ENCODE measurements at places on chromosomes 5 and 9. TPM values are rescaled to one million over a fixed set of nuclear protein-coding genes. Genes with fewer than 3 reads are reported as not detected.

GRCh38 chr5:95669985-95670384 is 12.8 kb downstream of the SPATA9 start:
- H3K27me3 ChIP-seq = no peaks in the 10 kb centered on the region
- DNase-seq = no peak
- no peak overlapping the region for H3K4me3 ChIP-seq
- no peaks in the 10 kb centered on the region for H3K36me3 ChIP-seq
- peaks cover 16% of the 10 kb centered on the region for H3K4me1 ChIP-seq
- peak overlapping the region; percentile 45 for H3K27ac ChIP-seq

The ROPN1L gene
- 0.13 TPM for total RNA-seq

DNA sequence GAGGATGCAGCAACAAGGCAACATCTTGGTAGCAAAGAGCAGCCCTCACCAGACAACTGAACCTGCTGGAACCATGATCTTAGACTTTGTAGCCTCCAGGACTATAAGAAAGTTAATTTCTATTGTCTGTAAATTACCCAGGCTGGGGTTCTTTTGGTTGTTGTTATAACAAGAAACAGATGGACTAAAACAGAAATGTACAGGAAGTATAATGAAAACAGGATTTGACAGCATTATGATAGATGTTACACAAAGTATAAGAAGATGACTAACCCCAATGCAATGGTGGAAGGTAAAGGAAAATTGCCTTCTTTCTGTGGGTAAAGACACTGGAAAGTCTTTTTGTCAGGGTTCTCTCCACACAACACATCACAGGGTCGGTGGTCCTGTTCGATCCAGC is 204.2 kb downstream of the SGCD start:
- no peaks in the 10 kb centered on the region for H3K27me3 ChIP-seq
- peaks cover 2% of the 10 kb centered on the region for H3K4me1 ChIP-seq
- H3K27ac ChIP-seq = no peak overlapping the region
- no peak for DNase-seq
- H3K4me3 ChIP-seq = no peak overlapping the region

DNA sequence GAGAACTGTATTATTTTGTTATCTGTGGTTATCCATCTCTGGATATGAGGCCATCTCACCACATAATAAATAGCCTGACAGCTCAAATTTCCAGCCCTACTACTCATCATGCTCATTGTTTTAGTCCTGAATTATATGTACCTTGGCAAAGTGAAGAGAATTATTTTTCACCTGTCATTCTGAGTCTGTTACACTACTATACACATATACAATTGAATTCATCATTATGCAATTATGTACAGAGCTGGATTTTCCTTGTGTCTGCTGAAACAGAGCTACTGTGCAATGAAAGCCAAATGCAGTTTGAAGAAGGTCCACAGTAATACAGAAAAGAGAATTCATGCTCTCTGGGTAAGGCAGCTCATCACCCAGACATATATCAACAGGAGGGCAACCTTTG is 28.5 kb downstream of the ESM1 start:
- no peaks in the 10 kb centered on the region for H3K36me3 ChIP-seq
- no peak overlapping the region for H3K27ac ChIP-seq
- no peak for DNase-seq
- H3K4me3 ChIP-seq = no peak overlapping the region
- H3K4me1 ChIP-seq = no peaks in the 10 kb centered on the region
- H3K27me3 ChIP-seq = no peaks in the 10 kb centered on the region

GRCh38 chr5:146860213-146860893 is 18.2 kb downstream of the PPP2R2B start:
- no peak for DNase-seq
- no peaks in the 10 kb centered on the region for H3K36me3 ChIP-seq
- no peaks in the 10 kb centered on the region for H3K4me1 ChIP-seq
- no peak overlapping the region for H3K27ac ChIP-seq

- peak overlapping the region; percentile 91 for H3K27ac ChIP-seq
- H3K4me1 ChIP-seq = peaks cover 70% of the 10 kb centered on the region
- H3K4me3 ChIP-seq = no peak overlapping the region
- DNase-seq = peak; percentile 88
Measured at GRCh38 chr5:171578049-171578828, 158.8 kb downstream of the FGF18 start.

- no peak for DNase-seq
- H3K4me1 ChIP-seq = no peaks in the 10 kb centered on the region
- no peak overlapping the region for H3K4me3 ChIP-seq
- no peaks in the 10 kb centered on the region for H3K36me3 ChIP-seq
- no peak overlapping the region for H3K27ac ChIP-seq
- no peaks in the 10 kb centered on the region for H3K27me3 ChIP-seq
Measured at GRCh38 chr5:65021527-65022226, 252.9 kb downstream of the CWC27 start.

The ANKRD33B gene
- 1.7 TPM for total RNA-seq

GRCh38 chr5:108639366-108639765 is 108.3 kb upstream of the FER start:
- H3K4me3 ChIP-seq = no peak overlapping the region
- H3K36me3 ChIP-seq = no peaks in the 10 kb centered on the region
- no peak for DNase-seq
- no peak overlapping the region for H3K27ac ChIP-seq

DNA sequence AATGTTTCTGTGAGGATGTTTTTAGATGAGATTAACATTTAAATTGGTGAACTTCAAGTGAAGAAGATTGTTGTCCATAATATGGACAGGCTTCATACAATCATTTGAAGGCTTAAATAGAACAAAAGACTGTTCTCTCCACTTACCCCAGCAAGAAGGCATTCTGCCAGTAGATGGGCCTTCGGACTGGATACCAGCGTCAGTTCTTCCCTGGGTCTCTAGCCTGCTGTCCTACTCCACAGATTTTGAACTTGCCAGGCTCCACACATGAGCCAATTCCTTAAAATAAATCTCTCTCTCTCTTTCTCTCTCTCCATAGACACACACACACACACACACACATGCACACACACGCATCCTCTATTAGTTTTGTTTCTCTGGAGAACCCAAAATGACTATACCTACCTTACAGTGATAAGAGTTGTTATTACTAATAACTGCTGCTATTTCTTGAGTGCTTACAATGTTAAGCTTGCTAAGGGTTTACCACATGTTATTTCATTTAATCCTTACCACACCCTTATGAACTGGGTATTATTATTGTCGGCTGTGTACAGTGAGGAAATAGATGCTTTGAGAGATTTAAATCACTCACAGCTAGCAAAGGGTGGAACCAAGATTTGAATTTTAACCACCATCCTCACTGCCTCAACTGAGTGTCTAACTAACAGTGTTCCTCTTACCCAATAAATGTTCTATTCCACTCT is 19.8 kb upstream of the IQGAP2 start:
- no peaks in the 10 kb centered on the region for H3K27me3 ChIP-seq
- no peak for DNase-seq
- H3K27ac ChIP-seq = no peak overlapping the region
- H3K36me3 ChIP-seq = no peaks in the 10 kb centered on the region

DNA sequence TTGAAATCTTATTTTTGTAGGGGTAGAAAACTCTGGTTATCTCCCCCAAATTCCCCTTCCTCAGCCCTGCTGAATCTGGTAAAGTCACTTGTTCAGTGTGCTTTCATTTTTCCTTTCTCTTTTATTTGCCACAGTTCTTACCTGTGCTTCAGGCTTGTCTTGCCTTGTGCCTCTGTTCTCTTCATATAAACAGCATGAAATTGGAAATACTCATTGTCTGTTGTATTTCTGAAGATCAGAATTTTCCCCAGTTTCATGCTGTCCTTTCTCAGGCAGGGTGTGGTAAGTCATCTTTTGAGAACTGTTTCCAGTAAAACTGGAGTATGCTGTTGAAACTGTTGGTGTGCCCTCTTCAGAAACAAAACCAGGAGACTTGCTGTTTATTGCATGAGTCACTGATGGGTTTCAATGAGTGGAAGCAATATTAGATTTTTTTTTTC is 7.0 kb downstream of the PAM start:
- no peaks in the 10 kb centered on the region for H3K36me3 ChIP-seq
- H3K4me1 ChIP-seq = no peaks in the 10 kb centered on the region
- H3K27me3 ChIP-seq = no peaks in the 10 kb centered on the region
- no peak for DNase-seq

The SLC36A3 gene
- total RNA-seq = not detected

The SHLD3 gene
- total RNA-seq = 2.9 TPM

The PCA3 gene
- total RNA-seq = 0.58 TPM

- no peak for DNase-seq
- peaks cover 17% of the 10 kb centered on the region for H3K4me1 ChIP-seq
- H3K36me3 ChIP-seq = no peaks in the 10 kb centered on the region
- peaks cover 17% of the 10 kb centered on the region for H3K27me3 ChIP-seq
- no peak overlapping the region for H3K4me3 ChIP-seq
Measured at GRCh38 chr9:38413283-38413682, 11.0 kb downstream of the IGFBPL1 start.

DNA sequence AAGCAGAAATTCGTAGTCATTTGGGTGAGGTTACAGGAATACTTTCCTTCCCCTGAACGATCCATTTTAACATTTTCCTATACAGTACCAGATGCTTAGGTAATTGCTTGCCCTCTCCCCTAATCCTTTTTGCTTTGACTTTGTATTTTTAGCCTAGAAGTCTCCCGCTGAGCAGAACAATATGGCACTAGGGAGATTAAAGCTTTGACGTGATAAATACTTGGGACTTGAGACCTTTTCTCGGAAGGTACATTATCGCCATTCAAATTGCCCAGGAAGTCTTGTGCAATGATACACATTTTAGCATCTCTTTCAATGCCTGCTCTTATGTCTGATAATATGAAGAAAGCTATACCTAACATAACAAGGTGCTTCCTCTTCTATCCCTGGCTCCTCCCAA is 22.9 kb upstream of the SPATA31C2 start:
- DNase-seq = no peak
- no peaks in the 10 kb centered on the region for H3K36me3 ChIP-seq
- no peaks in the 10 kb centered on the region for H3K27me3 ChIP-seq
- no peak overlapping the region for H3K4me3 ChIP-seq

The PLCXD3 gene
- 0.09 TPM for total RNA-seq

GRCh38 chr5:15500325-15501001 is 483 bp downstream of the FBXL7 start:
- H3K4me1 ChIP-seq = peaks cover 3% of the 10 kb centered on the region
- peaks cover 5% of the 10 kb centered on the region for H3K36me3 ChIP-seq
- peak; percentile 63 for DNase-seq
- H3K4me3 ChIP-seq = peak overlapping the region; percentile 84

- peak; percentile 90 for DNase-seq
- H3K27ac ChIP-seq = peak overlapping the region; percentile 71
- no peak overlapping the region for H3K4me3 ChIP-seq
- no peaks in the 10 kb centered on the region for H3K36me3 ChIP-seq
Measured at GRCh38 chr9:88748566-88749261, 213.7 kb downstream of the NXNL2 start.

The PIP5K1B gene
- 1.2 TPM for total RNA-seq

DNA sequence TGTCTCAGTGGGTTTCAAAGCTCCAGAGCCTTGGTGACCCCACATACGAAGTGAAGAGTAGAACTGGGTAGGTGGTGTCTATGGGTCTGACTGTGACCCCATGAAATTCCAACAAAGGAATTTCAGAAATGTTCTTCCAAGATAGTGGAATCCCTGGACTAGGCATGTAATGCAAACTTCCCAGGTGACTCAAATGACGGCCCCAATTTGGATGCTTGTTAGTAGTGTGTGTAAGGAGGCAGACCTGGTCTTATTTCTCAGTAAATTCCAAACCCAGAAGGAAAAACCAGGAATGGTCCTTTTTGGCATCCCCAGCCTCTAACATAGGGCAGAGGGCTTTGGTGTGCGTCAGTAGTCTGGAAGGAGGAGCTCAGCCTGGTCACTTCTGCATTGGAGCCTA is 43.6 kb upstream of the ABCA1 start:
- H3K36me3 ChIP-seq = no peaks in the 10 kb centered on the region
- H3K27me3 ChIP-seq = no peaks in the 10 kb centered on the region
- H3K4me1 ChIP-seq = peaks cover 19% of the 10 kb centered on the region
- no peak overlapping the region for H3K27ac ChIP-seq
- no peak overlapping the region for H3K4me3 ChIP-seq

DNA sequence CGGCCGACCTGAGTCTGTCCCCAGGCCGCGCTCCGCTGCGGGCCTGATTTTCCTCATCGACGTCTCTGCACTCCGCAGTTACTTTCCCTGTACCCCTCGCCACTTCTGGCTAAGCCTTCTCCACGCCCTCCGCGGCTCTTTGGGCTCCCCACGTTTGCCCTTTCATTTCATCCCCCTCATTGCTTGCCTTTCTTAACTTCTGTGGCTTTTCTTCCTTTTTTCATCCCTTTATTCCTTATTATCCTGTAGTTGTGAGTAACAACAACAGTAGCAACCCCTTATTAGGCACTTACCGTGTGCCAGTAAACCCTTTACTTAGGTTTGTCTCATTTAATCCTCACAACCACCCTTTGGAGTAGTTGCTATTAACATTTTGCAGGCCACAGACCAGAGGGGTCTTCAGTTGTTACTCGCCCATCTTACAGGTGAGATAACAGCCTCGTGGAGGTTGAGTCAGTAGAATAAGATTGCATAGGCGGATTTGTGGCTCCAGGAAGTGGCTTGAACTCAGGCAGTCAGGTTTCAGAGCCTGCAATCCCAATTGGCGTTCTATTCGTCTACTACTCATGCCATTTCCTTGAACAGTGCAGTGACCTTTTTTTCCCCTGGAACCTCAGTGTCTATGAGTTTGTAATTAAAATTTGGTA is 724 bp downstream of the TCERG1 start:
- DNase-seq = peak; percentile 5
- H3K36me3 ChIP-seq = no peaks in the 10 kb centered on the region
- H3K4me3 ChIP-seq = peak overlapping the region; percentile 97
- peaks cover 5% of the 10 kb centered on the region for H3K4me1 ChIP-seq
- no peaks in the 10 kb centered on the region for H3K27me3 ChIP-seq
- peak overlapping the region; percentile 93 for H3K27ac ChIP-seq

The DRD1 gene
- total RNA-seq = under 0.01 TPM

The FAM169A gene
- 0.62 TPM for total RNA-seq

DNA sequence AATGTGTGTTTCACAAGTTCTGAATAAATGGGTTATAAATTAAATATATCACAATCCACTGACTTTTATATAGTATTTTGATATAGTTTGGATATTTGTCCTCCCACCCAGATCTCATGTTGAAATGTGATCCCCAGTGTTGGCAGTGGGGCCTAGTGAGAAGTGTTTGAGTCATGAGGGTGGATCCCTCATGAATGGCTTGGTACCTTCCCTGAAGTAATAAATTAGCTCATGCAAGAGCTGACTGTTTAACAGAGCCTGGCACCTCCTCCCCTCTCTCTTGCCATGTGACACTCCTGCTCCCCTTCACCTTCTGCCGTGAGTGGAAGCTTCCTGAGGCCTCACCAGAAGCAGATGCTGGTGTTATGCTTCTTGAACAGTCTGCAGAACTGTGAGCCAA is 127.9 kb upstream of the PALM2AKAP2 start:
- no peak overlapping the region for H3K4me3 ChIP-seq
- no peaks in the 10 kb centered on the region for H3K36me3 ChIP-seq
- no peak for DNase-seq
- no peak overlapping the region for H3K27ac ChIP-seq

GRCh38 chr5:18523380-18523779 is 889.1 kb downstream of the TAF11L14 start:
- no peak overlapping the region for H3K27ac ChIP-seq
- H3K36me3 ChIP-seq = no peaks in the 10 kb centered on the region
- no peaks in the 10 kb centered on the region for H3K4me1 ChIP-seq
- H3K27me3 ChIP-seq = no peaks in the 10 kb centered on the region
- no peak overlapping the region for H3K4me3 ChIP-seq

- peak overlapping the region; percentile 72 for H3K27ac ChIP-seq
- peaks cover 3% of the 10 kb centered on the region for H3K27me3 ChIP-seq
- no peaks in the 10 kb centered on the region for H3K36me3 ChIP-seq
- H3K4me3 ChIP-seq = no peak overlapping the region
Measured at GRCh38 chr9:113566016-113566711, 102.6 kb downstream of the RGS3 start.

The HTR4 gene
- not detected for total RNA-seq

GRCh38 chr9:101162231-101162630 is 133.7 kb downstream of the PLPPR1 start:
- no peak overlapping the region for H3K27ac ChIP-seq
- no peaks in the 10 kb centered on the region for H3K36me3 ChIP-seq
- H3K4me3 ChIP-seq = no peak overlapping the region
- no peaks in the 10 kb centered on the region for H3K4me1 ChIP-seq
- H3K27me3 ChIP-seq = no peaks in the 10 kb centered on the region

All from muscle of leg (tissue), 16 donors.